ENCODE measurements at places on chromosomes 1 and 21. TPM values are rescaled to one million over a fixed set of nuclear protein-coding genes. Genes with fewer than 3 reads are reported as not detected.

Gene LCE3D
- total RNA-seq = not detected

Gene SLC44A5
- under 0.01 TPM for total RNA-seq

Gene TMEM201
- 1.6 TPM for total RNA-seq

Gene C1QC
- not detected for total RNA-seq

Gene TIMM17A
- 82.1 TPM for total RNA-seq

Gene CD1D
- total RNA-seq = 0.23 TPM

Gene BRDT
- not detected for total RNA-seq

Gene LRRC3
- total RNA-seq = 0.12 TPM

Gene DNAJC28
- total RNA-seq = 1.4 TPM

Gene FAM43B
- 0.08 TPM for total RNA-seq
